ENCODE measurements at places on chromosomes 2 and 18. TPM values are rescaled to one million over a fixed set of nuclear protein-coding genes. Genes with fewer than 3 reads are reported as not detected.

DNA sequence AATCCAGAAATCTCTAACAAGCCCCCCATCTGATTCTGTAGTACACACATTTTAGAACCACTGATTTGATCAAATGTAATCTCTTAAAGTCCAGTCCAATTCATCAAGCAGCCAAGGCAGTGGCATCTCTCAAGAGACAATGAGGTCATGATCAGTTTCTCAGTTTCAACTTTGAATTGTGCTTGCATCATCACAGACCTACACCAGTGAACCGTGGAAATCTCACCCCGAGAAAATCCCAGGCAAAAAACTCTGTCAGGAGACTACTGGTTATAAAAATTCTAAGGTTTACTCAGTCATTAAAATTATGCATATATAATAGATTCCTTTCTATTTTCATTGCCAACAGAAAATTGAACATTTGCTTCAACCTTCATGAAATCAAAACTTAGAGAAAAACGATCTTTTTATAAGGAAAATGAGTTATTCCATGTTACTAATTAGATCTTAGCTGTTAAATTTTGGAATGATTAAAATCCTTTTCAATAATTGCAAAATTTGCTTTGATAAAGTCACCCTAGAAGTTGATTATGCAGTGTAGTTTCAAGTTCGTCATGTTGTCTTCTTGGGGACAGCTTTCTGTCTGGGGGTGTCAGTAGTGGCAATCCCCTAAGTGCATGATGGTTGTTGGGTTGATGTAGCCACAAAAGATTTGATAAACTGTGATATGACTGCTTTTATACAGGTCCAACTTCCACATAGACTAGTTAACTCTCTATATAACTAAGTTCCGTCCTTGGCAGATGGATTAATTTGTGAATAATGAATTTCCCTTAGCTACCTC lies 235.0 kb downstream of the CAMKMT start:
- DNase-seq, result no peak

DNA sequence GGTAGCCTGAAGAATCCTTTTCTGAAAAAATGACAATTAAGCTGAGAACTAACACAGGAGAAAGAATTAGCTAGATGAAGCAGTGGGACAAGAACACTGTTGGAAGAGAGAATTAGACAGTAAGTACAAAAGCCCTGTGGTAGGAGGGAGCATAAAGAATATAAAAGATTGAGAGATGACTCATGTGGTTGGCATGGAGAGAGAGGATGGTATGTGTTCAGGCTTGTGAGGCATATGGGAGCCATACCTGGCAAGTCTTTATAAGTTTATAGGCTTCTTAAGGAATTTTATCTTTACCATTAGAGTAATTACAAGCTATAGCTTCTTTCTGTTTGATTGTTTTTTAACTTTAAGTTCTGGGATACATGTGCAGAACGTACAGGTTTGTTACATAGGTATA lies 325.0 kb downstream of the ARL6IP6 start:
- DNase-seq, result no peak

DNA sequence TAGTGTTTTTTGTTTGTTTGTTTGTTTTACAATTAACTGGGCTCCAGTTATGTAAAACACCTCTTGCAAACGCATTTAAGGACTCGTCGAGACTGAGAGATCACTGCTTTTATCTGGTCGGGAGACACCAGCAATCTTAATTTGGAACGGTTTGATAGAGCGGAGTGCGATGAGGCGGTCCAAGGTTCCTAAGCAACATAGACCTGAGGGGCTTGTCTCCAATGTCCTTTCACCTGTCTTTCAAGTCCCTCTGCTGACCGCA lies 729 bp upstream of the SELENOI start:
- DNase-seq, result no peak

GRCh38 chr2:1268034-1268433 lies 145.2 kb upstream of the TPO start:
- DNase-seq, result no peak

GRCh38 chr2:153291718-153292117 lies 186.8 kb downstream of the RPRM start:
- DNase-seq, result no peak

- no peak for DNase-seq
Observed at GRCh38 chr2:216405588-216405987, 6.7 kb upstream of the SMARCAL1 start.

DNA sequence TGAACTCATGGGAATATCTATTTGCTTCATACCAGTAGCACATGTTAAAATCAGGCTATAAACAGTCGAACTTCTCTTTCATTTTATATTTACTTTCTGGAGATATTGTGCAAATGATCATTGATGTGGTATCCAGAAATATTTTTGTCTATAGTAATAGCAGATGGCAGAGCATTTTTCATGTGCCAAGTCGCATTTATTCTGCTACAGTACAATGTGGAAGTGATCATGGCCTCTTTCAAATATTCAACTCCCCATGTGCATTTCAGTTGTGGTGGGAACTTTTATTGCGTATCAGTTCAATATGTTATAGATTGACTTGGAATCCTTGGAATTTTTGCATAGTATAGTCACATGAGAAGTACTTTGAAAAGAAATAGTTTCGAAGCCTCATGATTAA lies 57.4 kb downstream of the RHBDD1 start:
- no peak for DNase-seq

Gene DUSP2
- total RNA-seq, result 10.5 TPM

Gene PXDN
- total RNA-seq, result 216 TPM

Gene SERPINB13
- not detected for total RNA-seq

Gene LOXL3
- total RNA-seq, result 12.2 TPM

Gene CRYGC
- not detected for total RNA-seq
